ELR (cell line): ENCODE measurements at places on chromosomes 12 and 14.
A peak's percentile ranks its signal among the peaks of the same experiment; 100 is the strongest.

GRCh38 chr14:67837011-67837624 is 17.5 kb downstream of the RAD51B start:
- peak; percentile 83 for DNase-seq

DNA sequence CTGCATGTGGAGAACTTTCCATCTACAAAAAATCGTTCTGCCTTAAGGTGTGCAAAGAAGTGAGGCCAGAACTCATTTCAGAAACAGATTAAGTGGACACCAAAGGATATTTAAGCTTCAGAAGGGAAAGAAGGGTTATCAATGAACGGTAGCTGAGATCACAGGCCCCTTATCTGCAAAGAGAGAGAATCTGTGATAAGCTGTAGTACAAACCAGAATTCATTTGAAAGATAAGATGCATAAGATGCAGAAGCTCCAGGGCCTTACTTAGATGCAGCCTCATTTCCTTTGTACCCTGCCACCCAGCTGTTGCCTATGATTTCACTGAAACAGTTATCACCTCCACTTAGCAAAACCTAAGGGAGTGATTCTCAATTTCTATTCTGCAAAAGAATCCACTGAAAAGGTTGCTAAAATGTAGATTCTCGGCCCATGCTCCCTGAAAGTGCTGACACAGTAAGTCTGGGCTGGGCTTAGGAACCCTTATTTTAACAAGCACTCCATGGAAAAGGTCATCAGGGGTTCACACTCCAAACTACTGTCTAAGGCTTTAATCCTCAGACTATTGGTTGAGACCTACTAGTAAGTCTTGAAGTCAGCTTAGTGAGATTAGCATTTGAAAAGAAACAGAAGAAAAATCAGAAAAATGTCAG is 64.8 kb downstream of the HELB start:
- no peak for DNase-seq

- no peak for DNase-seq
Observed at GRCh38 chr12:25894759-25895158, 63.7 kb upstream of the RASSF8 start.

DNA sequence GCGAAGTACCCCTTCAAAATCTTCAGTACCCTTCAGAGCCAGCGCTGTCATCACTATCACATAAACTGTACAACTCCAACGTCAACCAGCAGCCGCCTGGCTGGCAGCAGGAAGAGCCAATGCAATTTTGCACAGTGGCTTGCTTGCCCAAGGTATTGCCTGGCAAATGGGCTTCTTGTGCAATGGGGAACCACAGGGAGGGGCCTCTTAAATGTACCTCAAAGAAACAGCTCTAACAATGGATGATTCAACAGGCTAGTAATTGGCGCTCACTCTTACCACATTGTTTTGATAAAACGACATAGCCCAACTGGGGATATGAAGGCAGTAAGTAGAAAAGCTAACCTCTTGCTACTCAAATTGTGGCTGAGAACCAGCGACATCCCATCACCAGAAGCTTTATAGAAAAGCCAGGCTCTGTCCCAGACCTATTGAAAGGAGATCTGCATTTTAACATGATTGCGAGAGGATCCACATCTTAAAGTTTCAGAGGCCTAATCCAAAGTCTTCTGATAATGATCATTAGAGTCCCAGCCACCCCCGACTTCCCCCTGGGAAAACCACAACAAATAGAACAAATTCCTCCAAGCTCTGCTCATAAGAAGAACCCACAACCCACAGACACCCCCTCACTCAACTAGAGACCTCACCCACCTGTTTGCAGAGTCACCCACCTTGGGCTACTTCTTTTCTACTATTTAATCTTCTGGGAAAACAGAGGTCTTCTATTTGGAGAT is 125.3 kb upstream of the HIF1A start:
- DNase-seq, result peak; percentile 88

GRCh38 chr12:3048540-3048939 is 28.6 kb upstream of the TSPAN9 start:
- no peak for DNase-seq

DNA sequence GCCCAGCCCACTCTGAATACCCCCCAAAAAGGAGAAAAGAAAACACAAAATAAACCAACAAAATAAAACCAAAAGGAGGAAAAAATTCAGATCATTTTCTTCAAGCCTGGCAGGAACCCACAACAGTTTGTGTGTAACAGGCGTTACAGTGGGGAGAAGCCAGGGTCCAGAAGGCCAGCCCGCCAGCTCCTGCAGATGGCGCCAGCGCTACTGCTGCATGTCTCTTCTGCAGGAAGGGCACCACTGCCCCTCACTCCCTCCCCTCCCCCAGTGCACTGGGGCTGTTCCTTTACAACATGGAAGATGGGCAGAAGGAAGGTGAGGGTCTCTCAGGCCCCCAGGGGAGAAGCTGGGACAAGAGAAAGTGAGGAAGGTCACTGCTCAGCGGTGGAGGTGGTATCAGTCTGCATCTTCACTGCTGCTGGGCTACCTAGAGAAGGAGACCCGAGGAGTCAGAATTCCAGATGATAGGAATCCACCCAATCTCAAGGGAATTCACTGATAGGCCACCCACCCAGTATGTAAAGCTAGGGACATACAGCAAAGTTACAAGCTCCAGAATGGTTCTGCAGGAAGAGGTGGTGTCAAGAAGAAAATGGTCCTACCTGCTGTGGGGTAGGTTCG is 2.3 kb upstream of the NOP2 start:
- peak; percentile 62 for DNase-seq

DNA sequence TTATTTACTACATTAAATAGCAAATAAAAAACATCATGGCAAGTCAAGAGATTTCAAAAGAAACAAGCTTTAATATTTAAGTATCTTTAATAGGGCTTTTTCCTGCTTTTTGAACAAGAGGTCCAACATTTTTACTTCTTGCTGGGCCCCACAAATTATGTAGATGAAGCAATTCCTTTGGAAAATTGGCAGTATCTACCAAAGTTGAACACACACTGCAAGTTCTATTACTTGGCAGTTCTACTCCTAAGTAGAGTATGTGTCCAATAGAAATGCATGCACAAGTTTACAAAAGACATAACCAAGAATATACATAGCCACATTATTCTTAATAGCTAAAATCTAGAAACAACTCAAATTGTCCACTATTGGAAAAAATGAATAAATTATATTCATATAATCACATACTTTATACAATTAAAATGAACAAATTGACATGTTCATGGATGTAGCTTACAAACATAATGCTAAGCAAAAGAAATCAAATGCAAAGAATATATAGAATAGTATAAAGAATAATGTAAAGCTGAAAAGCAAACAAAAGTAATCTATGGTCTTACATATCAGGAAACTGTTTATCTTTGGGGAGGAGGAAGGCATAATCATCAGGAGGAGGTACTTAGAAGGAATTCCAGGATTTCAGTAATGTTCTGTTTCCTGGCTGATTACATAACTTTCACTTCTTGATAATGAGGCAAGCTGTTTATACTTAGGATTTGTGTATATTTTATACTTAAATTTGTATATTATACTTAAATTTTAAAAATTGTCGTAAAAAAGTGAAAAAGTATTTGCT is 6.5 kb upstream of the TMBIM4 start:
- DNase-seq, result no peak

DNA sequence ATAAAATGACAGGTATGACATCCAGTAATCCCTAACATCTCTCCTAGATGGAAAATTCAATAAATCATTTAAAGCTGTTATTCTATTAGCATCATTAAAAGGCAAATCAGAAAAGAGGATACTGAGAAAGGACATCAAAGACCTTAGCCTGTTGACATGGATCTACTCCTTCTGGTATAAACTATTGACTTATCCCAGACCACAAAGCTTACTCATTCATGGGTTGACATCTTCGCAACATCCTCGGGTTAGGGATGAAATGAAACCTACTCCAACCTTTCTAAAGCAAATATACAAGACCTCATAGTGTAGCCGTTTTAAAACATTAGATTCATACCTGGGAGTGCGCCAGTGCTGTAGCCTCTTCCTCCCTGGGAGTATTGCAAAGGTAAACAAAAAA is 191.5 kb upstream of the BTG1 start:
- peak; percentile 3 for DNase-seq

GRCh38 chr14:38836539-38836938 is 266.5 kb downstream of the SEC23A start:
- DNase-seq, result no peak

- peak; percentile 38 for DNase-seq
Observed at GRCh38 chr14:95140060-95140858, 17.1 kb downstream of the DICER1 start.

DNA sequence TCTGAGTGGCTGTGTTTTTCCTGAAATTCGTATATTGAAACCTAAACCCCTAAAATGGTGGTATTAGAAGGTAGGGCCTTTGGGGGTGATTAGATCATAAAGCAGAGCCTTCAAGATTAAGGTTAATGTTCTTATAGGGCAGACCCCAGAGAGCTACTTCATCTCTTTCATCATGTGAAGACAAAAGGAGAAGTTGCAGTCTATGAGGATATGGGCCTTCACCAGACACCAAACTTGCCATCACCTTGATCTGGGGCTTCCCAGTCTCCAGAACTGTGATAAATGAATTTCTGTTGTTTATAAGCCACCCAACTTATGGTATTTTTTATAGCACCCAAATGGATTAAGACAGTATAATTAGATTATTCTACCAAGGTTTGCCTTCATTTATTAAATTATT is 275.0 kb upstream of the ATP2B1 start:
- DNase-seq, result no peak

DNA sequence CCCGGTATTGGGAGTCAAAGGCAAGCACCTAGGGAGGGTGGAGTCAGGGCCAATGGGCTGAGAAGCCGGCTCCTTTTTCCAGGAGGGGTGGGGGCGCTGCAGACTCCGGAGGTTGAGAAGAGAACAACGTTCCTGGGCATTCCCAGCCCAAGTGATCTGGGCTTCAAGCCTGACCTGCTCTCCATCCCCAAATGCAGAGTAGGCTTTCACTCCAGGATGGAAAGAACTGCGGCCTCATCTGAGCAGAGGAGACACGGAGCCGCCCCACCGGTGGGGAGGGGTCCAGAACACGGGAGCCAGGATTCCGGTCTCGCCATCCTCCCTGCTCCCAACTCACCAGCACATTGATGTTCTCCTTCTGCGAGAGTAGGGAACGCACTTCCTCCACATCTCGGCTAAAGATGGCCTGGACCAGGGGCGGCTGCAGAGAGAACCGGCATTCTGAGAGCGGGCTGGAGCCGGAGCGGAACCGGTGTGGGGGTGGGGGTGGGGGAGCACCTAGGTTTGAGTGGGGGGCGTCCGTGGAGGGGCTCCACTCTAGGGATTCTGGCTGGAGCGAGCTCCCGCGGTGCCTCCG is 605 bp downstream of the ANKRD52 start:
- peak; percentile 65 for DNase-seq

- no peak for DNase-seq
Observed at GRCh38 chr14:104094056-104094708, 8.7 kb downstream of the ASPG start.

DNA sequence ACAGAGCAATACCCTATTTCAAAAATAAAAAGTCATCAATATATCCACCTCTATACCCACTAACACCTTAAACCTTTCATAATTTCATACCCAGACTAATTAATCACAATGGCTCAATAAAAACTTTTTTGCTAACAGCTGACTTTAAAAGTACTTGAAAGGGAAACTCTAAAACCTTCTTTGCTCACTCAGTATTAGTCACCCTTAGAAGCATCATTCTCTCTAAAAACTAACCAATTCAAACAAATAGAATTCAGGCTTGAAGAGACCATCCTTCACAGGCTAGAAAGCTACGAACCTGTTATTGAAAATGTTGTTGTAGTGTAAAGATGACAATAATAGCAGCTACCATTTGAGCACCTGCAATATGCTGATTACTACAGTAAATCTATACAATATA is 37.2 kb downstream of the HECTD1 start:
- peak; percentile 63 for DNase-seq

DNA sequence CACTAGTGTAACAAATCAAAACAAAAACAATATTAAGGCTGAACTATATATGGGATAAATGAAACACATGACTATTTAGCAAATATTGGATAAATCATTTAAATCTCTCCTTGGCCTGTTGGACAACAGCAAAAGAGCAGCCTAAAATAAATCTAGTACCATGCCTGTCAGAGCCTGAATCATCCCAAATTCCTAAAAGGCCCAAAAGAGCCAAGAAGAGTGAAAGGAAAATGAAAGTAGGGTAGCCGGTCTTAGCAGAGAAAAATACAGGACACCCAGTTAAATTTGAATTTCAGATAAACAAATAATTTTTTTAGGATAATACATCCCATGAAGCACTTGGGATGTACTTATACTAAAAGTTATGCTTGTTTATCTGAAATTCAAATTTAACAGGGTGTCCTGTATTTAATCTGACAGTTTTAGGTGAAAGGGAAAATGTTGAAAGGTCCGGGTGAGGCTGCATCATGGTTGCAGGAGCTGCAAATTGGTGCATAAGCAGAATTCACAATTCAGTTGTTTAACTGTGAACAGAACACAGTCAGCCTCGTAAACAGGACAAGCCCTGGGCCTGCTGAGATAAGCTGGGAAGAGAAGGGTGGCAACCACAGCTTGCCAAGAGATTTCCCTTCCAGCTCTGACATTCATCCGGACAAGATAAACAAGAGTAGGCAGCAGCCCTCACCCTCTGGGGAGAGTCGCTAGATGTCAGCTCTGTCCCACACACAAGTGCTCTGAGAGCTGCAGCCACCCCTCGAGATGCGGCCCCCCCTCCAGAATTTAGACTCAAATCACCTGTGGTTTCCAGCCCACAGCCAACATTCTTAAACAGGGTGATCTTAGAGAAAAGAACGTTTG is 30.3 kb downstream of the DMAC2L start:
- DNase-seq, result peak; percentile 72

DNA sequence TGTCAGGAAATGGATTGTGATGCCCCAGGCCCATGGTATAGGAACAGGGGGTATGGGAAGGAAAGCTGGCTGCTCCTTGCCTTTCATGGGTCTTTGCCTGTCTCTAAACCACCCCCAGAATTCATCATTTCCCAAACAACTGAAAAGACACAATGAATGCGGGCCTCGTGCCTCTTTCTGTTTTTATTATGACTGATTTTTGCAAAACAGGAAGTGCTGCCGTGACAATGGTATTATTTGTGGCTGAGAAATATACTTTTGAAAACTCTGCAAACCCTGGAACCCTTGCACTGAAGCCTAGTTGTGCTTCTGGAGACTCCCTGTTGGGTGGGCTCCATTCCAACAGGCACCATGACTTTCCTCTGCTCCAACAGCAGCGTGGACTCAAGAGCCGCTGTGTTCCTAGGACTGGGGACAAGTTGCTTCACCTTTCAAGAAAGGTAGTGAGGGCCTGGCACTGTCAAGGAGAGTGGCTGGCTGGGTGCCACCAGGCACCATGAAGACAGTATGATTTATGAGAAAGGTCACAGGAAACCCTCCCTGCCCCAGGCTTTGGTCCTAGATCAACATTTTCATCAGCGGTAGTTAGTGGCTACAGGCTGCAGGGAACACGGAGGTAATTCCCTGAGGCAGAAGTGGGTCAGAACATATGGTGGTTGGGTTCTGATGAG is 4.8 kb upstream of the DGLUCY start:
- DNase-seq, result no peak

DNA sequence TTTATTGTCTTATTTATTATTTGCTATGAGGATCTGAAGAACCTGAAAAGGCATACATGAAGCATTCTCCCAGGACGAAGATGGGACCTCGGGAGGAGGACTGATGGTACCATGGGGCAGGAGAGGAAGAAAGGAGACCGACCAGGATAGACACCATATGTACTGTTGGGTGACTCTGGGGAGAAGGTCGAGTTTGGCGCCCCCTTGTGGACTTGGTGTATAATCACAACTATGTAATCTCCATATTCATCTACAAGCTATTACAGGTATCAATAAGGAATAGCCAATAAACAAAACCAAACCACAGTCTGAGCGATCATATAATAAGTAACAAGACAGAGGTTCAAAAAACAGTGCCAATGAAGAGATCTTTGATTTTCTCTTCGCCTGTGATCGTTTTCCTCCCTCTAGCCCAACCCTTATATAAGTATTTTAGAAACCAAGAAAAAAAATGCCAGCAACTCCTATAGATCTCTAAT is 139.1 kb downstream of the SPTSSA start:
- peak; percentile 67 for DNase-seq
